ENCODE measurements at places on chromosomes 4 and X.

- DNase-seq = peak; percentile 82
These were observed 104.6 kb downstream of the DTHD1 start for GRCh38 chr4:36385951-36386571.

GRCh38 chr4:93788712-93789111, 39.8 kb upstream of the ATOH1 start:
- DNase-seq = peak; percentile 46

GRCh38 chr4:37976507-37976906, 16.3 kb downstream of the PTTG2 start:
- no peak for DNase-seq

DNA sequence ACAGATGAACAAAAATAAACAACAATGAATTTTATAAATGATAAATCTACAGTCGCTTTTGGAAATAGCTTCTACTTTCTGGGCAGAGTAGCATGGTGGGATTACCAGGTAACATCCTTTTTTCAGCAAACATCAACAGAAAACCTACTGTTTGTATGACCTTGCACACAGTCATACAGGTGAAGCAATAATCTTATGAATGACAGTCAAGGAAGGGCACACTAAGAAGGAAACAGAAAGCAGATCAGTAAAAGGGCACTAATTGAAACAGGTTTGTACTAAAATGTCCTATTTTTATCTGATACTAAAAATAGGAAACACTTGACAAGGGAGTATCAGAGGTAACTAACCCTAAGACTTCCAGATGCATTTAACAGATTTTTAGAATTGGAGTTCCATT, 108.9 kb downstream of the DLG3 start:
- DNase-seq = no peak

GRCh38 chr4:83146841-83147240, 32.3 kb upstream of the PLAC8 start:
- DNase-seq = no peak

DNA sequence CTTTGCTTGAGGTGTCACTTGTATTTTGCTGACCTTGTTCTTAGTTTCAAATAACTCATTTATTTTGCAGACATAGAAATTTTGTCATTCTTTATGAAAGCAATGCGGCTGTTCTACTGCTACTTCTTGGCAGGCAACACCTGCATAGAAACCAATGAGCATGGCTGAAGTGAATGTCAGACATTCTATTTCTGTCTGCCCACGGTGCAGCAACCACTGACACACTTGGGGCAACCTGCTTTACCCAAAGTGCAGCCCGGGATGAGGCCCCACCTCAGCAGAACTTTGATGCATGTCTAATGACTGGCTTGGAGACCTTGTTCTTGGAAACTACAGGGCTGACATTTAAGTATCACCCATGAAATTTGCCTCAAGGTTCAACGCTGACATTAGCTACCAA, 93.6 kb downstream of the RBM47 start:
- DNase-seq = no peak

DNA sequence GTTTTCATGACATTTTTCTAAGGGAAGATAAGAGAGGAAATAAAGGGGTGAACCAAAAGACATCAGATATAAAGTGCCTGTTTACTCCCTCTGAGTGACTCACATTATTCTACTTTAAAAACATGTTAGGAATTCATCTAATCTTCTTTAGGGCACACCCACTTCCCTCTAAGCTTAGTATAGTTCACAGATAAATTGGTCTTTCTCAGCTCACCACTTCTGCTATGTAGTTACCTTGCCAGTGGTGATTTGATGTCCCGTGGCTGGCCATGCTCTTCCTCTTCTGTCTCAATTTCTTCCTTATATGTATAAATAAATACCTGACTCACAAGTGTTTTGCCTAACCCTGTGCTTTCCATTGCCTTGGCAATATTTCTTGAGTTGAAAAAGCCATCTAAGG, 96.8 kb downstream of the PDLIM5 start:
- DNase-seq = peak; percentile 65

GRCh38 chr4:24771241-24771640, 24.1 kb upstream of the SOD3 start:
- DNase-seq = no peak

DNA sequence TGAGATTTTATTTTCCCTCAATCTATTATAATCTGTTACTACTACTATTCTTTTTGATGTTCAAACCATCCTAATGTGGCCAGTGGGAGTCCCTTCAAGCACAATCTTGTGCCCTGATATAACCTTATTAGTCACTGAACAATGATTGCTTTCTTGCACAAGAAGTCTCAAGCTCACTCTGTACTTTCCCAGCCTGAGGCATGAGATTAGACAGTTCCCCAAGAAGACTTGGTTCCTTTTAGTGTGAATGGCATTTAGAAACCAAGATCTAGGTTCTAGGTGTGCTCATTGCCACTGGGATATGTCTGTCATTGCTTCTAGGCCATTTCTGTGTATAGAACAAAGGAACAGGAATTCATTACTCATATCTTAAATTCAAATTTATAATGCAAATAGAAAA, 28.0 kb upstream of the RBM41 start:
- no peak for DNase-seq

- peak; percentile 68 for DNase-seq
These were observed 35.7 kb upstream of the TBC1D14 start for GRCh38 chr4:6873792-6874461.

DNA sequence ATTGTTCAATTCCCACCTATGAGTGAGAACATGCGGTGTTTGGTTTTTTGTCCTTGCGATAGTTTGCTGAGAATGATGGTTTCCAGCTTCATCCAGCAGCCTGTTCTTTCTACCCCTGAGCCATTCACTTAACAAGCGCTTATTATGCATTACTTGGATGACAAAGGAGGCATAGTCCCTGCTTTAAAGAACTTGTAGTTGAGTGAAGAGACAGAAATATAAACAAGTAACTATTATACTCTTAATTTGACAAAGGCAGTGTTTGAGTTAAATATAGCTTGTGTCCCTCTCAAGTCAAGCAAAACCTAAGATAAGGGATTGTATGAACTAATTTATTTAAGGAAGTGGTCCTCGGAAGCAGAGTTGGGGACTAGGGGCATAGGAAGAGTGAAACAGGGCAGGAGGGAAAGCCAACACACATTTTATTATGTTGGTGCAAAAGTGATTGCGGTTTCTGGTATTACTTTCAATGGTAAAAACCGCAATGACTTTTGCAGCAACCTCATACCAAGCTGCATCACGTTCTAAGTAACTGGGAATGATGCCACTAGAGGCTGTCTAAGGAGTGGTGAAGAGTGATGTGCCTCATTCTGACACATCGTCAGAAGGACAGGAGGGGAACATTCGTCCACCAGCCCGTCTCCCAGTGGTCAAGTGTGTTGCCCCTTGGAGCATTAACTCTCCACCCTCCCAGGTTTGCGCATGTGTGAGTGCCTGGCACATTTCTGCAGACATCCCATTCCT, 41.8 kb downstream of the QDPR start:
- no peak for DNase-seq

GRCh38 chrX:119381349-119381944, 17.7 kb upstream of the SLC25A43 start:
- no peak for DNase-seq

DNA sequence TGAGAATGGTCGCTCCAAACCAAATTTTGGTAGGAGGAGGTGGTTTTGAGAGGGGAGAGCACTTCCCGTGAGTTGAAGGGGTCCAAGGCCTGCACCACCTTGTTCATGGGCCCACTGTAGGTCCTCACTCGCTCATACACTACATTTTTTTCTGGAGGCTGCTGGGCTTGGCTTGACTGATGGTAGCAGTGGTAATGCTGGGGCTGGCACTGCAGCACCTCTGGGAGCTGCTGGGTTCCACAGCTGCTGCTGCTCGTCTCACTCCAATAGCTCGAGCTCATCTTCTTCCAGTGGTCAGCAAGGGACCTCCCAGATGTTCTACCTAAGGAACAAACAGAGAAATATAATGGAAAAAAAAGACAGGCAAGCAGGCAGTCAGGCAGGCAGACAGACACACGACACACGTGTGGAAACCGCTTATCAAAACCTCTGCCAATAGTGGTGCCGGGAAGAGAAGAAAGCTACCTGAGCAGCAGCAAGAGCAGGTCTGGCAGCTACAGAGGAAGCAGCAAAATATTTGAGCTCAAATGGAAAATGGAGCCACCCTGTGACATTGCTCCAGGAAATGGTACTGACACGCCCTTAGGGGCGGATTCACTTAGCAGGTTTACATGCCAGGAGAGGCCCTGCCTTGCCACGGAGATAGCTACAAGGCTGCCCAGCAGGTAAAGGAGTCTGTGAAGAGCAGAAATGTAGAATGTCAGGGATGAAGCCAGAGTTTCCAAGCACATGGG, at the start of gene POF1B:
POF1B (minus strand) TSS at position 492 of the 734 bp plus-strand sequence; CDS start at position 281, 211 bp downstream.
- DNase-seq = no peak

GRCh38 chr4:183405303-183405702, 39.1 kb upstream of the CDKN2AIP start:
- peak; percentile 43 for DNase-seq

DNA sequence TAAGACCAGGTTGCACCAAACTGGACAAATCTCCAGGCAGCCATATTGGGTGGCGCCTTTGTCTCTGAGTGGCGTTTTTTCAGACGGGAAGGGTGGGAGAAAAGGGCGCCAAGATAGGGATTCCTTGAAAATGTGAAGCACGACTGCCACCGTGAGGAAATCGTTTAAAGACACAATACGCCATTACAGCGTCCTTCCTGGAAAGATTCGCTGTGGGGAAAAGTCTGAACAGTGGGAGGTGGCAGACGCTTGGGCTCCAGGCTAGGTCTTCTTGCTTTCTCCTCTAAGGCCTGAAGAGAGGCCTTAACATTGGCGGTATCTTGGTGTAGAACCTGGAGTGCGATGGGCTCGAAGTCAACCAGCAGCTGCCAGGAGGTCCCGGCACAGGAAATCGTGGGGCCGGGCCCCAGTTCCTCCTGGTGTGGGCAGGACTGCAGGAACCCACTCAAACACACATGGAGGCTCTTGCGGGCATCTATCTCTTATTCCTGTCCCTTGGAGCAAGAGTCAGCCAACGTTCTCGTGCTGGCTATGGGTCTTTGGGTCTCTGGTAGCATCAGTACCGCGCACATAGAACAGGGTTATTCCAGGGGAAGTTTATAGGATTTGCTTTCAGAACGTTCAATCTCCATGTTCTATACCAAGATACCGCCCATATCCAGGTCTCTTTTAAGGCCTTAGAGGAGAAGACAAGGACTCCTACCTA, 208.8 kb downstream of the OR13H1 start:
- DNase-seq = peak; percentile 95

DNA sequence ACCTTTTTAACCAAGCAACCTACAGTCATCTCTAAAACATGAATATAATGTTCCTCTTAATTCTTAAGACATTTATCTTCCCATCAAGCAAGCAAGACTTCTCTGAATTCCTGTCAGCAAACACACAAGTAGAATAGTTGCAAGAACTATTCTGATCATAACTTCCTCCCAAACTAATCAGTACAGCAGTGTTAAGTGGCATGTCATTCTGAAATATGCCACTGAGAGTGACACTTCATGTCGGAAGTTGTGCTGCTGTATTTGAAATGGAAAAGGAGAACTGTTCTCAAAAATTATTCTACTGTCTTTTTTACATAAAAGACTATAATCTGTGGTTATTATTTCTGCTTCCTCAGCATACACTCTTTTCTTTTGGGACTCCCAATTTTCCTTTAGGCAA, 546.6 kb downstream of the PCDH18 start:
- DNase-seq = no peak

GRCh38 chr4:155972098-155972497, 18.4 kb upstream of the CTSO start:
- peak; percentile 30 for DNase-seq

GRCh38 chr4:77454858-77455257, 150.8 kb upstream of the CXCL13 start:
- no peak for DNase-seq

DNA sequence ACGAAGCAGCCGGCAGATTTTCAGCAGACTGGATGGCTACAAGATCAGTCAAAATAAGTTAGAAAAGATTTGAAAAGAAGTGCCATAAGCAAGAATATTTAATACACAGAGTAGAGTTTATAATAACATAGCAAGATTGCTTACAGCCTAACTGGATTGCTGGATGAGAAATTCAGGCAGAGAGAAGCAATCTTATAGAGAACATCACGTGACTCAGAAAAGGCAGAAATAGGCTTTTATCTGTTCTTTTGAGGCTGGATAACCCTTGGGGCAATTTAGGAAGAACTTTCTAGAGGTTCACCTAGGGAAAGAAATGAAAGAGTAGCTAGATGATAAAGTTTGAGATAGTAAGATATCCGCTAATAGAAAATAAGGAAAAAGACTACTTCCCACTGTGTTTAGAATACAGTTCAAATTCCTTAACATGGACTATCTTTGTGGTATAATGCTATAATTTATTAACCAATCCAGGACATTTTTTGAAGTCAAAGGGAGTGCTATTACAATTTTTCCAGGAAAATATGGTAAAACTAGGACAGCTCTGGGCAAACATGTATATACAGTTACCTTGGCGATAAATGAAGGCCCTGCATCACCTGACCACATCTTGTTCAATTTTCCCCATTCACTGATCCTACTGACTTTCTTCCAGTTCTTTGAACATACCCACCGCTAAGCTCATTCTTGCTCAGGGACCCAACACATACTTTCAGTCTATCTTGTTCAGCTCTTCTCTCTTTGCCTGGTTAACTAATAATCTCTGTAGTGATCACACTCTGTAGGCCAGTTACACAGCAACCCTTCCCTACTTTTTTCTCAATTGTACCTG, 12.7 kb upstream of the SPCS3 start:
- no peak for DNase-seq

- DNase-seq = no peak
These were observed 29.9 kb upstream of the UBE2NL start for GRCh38 chrX:143854006-143854405.

GRCh38 chr4:2483237-2483636, 14.3 kb downstream of the RNF4 start:
- no peak for DNase-seq

- no peak for DNase-seq
These were observed 380.4 kb downstream of the PCDH7 start for GRCh38 chr4:31100536-31100935.

DNA sequence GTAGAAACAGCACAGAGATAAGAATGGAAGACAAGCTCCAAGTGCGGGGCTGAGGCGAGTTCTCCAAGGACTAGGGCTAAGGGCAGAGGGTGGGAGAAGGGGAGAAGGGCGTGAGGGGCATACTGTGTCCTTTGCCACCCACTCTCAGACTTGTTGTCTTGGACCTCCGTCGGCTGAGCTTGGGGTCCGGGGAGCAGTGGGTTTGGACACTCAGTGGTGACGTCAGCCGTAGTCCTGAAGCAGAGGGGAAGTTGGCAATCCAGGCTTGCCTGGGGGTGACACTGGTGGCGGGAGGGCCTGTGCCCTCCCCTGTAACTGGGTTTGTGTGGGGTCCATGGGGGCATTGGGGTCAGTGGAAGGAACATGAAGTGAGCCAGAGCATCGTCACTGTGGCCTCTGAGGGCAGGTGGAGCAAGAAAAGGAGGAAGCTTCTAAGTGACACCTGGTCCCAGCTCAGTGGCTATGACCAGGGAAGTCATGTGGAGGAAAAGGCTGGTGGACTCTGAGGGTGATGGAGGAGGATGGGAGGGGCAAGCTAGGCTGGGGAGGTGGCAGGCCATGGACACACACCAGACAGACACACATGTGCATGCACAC, 17.6 kb downstream of the CD99 start:
- DNase-seq = no peak

DNA sequence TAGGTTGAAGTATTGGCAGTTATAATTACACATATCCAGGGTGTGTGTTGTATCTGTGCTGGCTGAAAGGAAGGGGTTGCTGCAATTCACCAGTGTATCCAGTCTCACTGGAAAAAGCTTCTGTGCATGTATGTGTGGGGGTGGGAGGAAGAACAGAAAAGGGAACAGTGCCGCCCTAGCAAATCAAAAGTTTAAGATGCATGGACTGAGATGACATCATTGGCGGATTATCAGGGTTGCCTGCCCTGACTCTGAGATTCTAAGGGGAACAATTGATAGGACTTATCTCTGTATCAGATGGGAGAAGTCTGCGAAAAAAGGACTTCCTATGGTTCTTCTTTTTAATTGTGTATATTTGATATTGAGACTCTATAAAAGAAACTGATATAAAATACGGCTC, 3.5 kb downstream of the SLC25A43 start:
- no peak for DNase-seq
